ENCODE measurements at places on chromosomes 6 and 20.

DNA sequence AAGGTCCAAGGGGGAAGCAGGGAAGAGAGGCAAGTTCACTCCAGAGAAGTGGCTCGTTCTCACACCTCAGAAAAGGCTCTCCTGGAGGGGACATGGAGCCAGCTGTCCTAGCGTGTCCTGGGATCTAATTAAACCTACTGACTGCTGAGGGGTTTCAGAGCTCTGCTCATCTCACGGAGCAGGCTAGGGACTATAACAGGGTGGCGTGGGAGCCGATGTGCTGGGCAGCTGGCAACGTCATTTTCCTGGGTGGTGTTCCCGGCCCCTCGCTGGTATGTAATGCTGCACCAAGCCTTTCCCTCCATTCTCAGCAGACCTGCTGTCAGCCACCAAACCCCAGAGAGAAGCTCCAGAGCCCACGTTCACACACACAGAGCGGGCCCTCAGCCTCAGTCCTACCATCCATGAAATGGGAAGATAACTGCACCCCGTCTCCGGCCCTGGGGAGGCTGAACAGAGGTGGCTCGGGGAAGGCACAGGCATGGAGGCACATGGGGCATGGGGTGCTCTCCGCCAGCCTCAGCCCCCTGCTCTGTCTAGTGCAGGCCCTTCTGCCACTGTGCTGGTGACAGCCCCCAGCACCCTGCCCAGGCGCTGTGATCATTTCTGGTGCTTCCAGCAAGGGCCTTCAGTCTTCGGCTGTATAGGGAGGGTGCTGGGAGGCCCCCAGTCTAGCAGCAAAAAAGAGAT is 1.9 kb downstream of the CST7 start:
- no peak for DNase-seq

GRCh38 chr6:151325075-151326050 is 66.0 kb downstream of the ZBTB2 start:
- DNase-seq, result no peak

- no peak for DNase-seq
Observed at GRCh38 chr6:36383606-36384005, 3.9 kb downstream of the ETV7 start.

GRCh38 chr6:31203345-31203979 is 33.0 kb upstream of the POU5F1 start:
- DNase-seq, result no peak

DNA sequence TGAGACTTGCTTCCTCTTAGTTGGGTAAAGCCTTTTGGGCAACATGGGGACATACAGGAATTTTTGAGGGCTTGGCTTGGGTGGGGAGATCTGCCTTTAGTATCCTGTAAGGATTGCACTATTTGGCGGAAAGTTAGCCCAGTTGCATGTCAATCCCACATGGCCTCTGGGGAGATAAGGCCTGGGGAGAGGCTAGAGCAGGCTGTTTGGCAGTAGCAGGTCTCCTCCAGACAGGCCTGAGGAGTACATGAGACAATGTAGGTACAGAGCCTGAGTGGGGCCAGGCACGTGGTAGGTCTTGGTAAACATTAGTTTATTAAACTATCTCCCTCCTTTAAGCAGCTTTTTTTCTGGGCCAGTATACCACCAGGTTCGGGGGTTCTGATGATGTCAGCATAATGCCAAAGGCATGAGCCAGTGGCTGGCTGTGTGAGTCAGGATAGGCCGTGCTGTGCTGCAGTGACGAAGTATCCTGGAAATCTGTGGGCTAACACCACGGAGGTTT is 147.9 kb downstream of the VEGFA start:
- DNase-seq, result no peak

DNA sequence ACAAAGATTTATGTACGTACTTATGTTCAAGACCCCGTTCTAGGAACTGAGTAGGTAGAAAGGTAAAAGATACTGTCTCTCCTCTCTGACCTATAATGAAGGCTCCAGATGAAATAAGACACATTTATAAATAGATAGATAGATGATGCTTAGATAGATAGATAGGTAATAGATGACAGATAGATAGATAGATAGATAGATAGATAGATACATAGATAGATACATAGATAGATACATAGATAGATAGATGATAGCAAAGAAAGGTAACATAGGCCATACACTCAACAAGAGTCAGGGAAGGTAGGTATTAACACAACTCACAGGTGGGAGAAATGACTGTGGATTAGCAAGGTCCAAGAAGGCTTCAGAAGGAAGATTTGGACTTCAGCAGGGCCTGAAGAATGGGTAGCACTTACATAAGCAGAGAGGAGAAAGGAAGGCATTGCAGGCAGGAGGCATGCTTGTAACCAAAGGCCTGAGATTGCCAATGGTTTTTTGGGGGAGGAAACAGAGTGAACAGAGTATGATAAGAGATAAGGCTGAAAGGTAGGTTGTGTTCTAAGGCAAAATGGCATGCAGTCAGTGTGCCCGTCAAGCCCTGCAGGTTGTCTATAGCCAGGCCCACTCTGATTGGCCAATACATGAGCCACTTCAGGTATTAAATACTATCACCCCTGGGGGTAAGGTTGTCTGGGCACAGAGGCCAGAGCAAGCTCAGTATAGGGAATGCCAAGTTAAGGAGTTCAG is 7.7 kb upstream of the MYB start:
- DNase-seq, result no peak

GRCh38 chr6:143061597-143062385 is 1.1 kb downstream of the AIG1 start:
- DNase-seq, result no peak

DNA sequence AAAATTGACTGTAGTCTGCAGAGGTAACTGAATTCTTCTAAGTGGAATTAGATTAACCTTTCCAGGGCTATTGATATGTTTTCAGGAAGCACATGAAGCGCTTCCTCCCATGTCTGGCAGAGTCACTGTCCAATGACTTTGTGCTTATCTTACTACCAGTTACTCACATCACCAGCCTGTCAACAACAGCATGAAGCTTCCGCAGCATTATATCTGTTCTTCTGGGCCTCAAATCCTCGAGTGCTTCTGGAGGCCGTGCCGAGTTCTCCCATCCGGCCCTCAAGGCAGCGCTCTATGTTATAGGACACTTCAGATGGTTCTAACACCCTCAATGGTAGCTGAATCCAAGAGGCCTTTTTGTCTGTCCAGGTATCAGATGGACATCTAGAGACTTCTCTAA is 33.2 kb downstream of the PSMG4 start:
- DNase-seq, result no peak

DNA sequence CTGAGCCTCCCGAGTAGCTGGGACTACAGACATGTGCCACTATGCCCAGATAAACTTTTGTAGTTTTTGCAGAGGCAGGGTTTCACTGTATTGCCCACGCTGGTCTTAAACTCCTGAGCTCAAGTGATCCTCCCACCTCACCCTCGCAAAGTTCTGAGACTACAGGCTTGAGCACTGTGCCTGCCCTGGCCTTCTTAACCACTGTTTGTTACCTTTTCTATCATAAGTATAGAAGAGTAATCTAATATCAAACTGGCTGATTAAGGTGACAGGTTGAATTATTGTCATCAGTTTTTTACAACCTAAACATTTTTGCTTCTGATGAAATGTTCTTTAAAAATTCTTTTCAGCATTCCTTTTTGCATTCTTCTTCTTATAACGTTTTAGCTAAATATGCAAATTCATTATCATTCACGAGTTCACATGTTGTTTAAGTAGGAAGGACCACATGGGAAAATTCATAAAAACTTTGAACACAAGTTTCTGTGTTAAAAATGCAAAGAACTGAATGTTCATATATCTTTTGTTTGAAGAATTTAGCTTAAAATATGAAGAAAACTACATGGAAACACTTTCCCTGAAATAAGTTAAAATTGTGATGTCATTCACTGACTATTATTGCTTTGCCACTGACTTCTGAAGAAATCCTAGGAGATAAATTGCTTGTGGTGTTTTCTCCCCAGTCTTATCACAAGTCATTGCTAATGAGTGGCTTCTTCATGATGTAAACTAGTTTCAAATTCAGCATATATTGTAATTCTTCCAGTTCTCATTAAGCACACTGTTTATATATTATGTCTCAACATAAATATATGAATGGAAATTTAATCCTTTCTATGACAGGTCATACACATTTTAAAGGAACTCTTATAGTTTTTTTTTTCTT is 106.7 kb downstream of the ADGRB3 start:
- no peak for DNase-seq

DNA sequence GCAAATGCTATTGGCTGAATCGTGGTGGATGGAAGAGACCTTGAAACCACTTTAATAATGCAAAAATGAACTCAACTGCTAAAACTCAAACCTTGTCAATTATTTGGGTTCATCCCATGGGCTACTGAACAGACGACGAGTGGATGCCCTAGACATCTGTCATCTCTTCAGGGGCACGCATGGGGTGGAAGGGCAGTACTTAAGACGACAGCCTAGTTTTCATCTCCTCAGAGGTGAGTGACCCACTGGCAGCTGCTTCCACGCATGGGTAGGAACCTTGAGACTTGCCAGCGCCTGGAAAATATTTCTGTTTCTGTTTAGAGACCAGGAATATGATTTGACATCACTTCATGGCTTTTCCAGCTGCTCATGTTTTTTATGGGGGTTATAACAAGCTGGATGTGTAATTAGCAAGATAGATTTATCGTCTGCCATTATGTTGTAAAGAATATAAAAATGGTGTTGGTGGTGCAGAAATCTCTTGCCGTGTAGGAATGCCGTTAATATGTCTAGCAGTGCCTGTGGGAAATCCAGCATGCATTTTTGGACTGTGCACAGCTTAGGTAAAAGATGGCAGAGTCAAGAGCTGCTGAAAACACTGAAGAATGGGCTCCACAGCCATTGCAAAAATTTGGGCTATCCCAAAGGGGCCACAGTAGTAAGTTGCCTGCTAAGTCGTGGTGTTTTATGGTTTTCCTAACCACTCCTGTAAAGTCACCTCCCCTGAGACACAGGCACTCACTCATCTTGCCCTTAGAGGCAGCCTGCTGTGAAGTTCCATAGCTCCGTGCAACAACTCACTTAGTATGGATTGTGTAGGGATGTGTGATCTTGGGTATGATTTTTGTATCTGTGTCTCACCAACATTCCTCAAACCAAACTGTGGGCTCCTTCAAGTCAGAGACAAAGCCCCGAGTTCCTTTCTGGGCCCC is 203.3 kb downstream of the EYA2 start:
- DNase-seq, result no peak

GRCh38 chr6:108904741-108905140 is 56.5 kb downstream of the ARMC2 start:
- DNase-seq, result no peak

- no peak for DNase-seq
Observed at GRCh38 chr20:13263451-13263850, 42.4 kb downstream of the ISM1 start.

DNA sequence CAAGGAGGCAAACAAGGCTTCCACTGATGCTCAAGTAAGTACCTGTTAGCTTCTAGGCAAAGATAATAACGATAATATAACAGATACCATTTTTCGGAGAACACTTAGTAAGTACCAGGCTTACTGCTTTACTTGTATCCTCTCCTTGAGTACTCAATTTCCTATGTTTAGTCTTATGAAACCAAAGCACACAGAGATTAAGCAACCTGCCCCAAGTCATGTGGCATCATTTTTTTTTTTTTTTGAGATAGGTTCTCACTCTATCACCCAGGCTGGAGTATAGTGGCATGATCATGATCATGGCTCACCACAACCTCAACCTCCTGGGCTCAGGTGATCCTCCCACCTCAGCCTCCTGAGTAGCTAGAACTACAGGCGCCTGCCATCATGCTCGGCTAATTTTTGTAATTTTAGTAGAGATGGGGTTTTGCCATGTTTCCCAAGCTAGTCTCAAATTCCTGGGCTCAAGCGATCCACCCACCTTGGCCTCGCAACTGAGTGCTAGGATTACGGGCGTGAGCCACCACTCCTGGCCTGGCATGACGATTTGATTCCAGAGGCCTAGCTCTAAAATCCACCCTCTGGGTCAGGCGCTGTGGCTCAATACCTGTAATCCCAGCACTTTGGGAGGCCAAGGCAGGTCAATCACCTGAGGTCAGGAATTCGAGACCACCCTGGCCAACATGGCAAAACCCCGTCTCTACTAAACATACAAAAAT is 14.0 kb downstream of the SPAG4 start:
- no peak for DNase-seq

GRCh38 chr6:3869284-3869631 is 20.1 kb downstream of the FAM50B start:
- no peak for DNase-seq

GRCh38 chr6:41463062-41463930 is 82.9 kb upstream of the FOXP4 start:
- no peak for DNase-seq

GRCh38 chr6:63352069-63352543 is 32.3 kb upstream of the LGSN start:
- DNase-seq, result no peak

- no peak for DNase-seq
Observed at GRCh38 chr6:128806261-128806660, 76.7 kb upstream of the LAMA2 start.

- DNase-seq, result peak; percentile 55
Observed at GRCh38 chr6:49001856-49002541, 461.1 kb downstream of the MMUT start.

DNA sequence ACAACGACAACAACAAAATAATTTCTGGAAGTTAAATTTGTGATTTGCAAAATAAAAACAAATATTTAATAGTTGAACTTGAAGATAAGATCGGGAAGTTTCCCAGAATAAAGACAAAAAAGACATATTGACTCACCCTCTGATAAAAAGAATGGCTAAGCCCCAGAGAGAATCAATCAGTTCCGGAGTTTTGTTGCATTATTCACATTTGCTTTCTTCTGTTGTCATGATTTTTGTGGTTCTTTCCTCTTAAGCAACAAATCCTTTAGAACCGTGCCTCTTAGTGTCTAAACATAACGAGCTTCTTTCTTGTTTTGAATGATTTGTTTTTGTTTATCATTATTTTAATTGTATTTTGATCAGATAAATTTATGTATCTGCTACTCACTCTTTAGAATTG is 337.7 kb upstream of the PRND start:
- DNase-seq, result no peak

DNA sequence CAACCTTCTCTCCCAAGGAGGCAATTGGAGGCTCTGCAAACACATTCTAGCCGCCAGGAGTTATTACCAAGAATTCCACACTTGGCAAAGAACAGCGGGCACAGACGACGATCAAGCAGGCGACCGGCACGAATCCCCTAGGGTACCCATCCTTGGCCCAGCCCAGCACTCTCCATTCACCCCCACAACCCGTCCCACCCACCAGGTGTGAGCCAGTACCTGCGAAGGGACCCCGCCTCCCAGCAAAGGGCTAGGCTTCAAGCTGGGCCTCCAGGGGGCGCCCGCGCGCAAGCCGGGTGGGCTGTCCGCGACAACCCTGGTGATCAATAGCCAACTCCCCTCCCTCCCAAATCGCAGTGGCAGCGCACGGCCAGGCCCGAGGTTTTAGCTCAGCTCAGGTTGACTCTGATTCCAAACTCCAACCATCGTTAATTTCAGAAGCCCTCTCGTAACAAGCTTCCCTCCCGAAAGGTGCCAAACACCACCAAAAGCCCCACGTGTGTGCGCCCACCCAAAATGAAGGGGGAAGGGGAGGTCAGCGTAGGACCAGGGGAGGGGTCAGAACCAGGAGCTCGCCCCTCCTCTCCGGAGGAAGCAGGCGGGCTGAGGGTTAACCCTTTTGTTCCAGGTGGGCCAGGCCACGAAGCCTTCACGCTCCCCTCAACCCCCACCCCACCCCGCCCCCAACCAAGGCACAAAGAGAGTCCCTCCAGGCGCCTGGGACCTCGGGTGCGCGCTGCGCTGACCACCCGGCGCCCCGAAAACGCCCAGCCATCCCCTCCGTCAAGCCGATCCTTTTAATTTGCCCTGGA is 2.1 kb downstream of the SALL4 start:
- DNase-seq, result no peak

- DNase-seq, result no peak
Observed at GRCh38 chr6:39812853-39813533, 20.8 kb downstream of the DAAM2 start.
